ENCODE measurements at places on chromosomes 7 and 10.

DNA sequence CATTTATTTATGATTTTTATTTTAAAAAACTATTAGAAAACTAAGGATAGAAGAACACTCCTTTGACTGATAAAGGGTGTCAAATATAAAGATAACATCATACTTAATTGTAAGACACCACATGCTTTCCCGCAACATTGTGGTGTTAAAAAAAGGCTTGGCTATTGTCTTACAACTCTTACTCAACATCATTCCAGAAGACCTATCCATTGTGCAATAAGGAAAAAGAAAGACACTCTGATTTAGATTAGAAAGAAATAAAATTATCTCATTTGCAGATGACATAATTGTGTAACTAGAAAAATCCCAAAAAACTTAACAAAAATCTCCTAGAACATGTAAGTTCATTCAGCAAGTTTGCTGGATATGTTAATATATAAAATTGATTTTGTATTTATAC, 296.7 kb upstream of the GNAI1 start:
- DNase-seq, result no peak

DNA sequence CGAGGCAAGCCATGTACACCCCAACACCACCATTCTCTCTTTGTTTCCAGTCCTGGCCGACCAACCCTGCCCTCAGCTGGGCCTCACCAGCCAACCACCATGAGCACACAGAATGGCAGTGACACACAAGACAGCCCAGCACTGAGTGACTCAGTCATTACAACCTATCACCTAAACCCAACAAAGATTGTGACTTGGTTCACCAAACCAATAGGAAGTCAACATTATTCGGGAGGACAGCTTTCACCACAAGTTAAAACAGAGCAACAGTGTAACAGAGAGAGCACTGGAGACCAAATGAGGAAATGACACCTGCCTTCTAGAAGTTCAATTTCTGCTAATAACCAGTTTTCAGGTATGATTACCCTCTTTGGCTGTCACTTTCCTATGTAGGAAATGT, 72.1 kb downstream of the DNMBP start:
- DNase-seq, result no peak

- DNase-seq, result no peak
Measured at GRCh38 chr7:51129527-51130472, 186.8 kb downstream of the COBL start.

GRCh38 chr7:7761340-7761973, 43.0 kb upstream of the RPA3 start:
- DNase-seq, result peak; percentile 22

Measured in DMS153 (cell line).